Fibroblast of mammary gland (primary cell): ENCODE measurements at places on chromosomes 1 and 21.
A peak's percentile ranks its signal among the peaks of the same experiment; 100 is the strongest.

DNA sequence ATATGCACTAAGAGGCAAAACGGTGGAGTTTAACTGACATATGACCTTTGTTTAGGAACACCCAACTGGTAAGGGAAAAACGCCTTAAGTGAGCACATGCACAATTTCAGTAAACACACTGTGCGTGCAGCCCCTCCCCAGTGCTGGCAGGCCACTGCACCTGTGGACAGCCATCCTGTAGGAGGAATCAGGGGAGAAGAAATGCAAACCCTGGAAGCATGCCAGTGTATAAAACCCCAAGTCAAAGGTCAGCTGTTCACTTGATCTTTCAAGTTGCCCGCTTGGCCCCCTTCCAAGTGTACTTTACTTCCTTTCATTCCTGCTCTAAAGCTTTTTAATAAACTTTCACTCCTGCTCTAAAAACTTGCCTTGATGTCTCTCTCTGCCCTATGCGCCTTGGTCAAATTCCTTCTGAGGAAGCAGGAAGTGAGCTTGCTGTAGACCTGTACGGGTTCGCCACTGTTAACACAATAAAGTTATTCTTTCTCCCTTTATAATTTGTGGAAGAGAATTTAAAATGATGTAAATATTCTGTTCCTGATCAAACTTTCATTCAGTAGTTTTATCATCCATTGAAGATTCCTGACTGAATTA, 31.8 kb downstream of the USP25 start:
- no peak for DNase-seq

DNA sequence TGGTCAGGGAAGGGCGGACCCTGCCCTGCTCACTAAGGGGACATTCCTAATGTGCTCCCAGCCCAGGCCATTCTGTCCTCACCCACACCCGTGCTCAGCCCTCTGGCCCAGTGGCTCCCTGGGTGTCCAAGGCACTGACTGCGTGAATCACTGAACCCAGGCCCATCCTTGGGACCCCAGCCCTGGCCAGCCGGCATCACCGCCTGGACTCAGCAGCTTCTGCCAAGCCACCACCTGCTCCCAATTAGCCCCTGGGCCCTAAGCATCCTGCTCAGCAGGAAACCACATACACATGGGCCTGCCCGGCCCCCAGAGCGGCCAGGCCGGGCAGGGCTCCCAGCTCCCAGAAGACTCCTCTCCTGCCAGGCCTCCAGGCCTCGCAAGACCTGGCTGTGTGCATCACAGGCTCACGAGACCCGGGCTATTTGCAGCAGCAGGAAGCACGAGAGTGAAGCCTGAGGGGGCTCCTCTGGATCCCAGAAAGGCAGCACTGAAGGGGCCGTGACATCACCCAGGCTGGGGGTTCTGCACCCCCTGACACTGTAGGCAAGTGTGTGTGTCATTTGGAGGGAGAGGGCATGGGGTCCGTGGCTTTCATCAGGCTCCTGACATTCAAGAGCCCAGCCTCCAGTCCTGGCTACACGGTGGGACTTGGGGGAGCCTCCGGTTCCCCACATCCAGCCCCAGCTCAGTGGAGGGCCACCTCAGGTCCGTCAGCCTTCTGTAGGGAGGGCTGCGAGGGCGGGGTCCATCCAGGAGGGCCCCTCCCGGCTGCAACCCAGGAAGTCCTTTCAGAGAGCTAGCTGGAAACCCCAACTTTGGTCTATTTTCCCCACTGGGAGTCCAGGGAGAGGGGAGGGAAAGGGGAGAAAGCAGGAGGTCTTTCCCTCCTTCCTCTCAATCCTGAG, 1.6 kb downstream of the MFAP2 start:
- peak; percentile 97 for DNase-seq

- DNase-seq = peak; percentile 46
Measured at GRCh38 chr1:197736685-197737084, 38.6 kb downstream of the DENND1B start.

- DNase-seq = no peak
Measured at GRCh38 chr1:53627031-53627430, 111.9 kb downstream of the GLIS1 start.

GRCh38 chr1:225845097-225845496, 35.2 kb downstream of the EPHX1 start:
- no peak for DNase-seq

- no peak for DNase-seq
Measured at GRCh38 chr21:46562472-46562871, 42.4 kb downstream of the S100B start.

GRCh38 chr1:24702511-24703293, 42.5 kb upstream of the CLIC4 start:
- peak; percentile 51 for DNase-seq

DNA sequence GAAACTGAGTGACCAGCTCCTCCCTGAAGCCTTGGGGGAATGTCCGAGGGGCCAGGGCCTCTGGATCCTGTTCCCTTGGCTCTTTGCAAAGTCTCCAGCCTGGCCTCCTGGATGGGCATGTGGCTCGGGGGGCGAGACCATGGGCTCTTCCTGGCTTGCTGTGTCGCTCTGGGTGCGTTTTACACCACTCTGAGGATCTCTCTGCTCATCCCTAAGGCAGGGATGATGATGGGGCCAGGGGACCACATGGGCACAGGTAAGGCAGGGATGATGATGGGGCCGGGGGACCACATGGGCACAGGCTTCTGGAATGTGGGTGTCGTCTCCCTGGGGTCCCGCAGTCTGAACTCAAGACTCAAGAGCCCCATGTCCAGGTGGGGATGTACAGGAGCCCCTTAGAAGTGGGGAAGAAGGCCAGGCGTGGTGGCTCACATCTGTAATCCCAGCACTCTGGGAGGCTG, 17.7 kb downstream of the TP73 start:
- DNase-seq = no peak

DNA sequence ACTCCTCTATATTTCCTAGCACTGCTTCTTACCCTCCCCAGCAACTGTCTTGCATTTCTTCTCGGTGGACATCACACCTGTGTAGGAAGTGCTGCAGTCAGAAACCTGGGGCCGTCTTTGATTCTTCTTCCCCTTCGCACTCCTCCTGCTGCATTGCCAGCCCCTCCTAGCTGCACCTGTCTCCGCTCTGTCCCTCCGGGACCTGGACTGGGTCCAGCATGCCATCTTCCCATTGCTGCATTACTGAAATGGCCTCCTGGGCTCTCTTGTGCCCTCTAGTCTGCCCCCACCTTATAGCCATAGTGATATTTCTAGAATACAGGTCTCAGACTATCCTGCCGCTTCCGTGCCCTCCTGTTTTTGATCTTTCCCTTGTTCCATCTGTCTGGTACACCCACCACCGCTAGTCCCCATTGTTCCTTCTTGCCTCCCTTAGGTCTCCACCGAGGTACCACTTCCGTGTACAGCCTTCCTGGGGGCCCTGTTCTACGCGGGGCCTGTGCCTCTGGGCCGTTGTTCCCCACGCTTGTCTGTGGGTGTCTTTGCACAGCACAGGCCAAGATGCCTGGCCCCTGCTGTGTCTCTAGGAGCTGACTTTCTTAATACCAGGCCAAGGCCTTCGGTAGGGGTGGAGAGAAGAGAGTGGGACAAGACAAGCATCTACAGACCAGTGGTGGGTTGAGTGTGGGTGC, 107.6 kb downstream of the GALNT2 start:
- DNase-seq = no peak

DNA sequence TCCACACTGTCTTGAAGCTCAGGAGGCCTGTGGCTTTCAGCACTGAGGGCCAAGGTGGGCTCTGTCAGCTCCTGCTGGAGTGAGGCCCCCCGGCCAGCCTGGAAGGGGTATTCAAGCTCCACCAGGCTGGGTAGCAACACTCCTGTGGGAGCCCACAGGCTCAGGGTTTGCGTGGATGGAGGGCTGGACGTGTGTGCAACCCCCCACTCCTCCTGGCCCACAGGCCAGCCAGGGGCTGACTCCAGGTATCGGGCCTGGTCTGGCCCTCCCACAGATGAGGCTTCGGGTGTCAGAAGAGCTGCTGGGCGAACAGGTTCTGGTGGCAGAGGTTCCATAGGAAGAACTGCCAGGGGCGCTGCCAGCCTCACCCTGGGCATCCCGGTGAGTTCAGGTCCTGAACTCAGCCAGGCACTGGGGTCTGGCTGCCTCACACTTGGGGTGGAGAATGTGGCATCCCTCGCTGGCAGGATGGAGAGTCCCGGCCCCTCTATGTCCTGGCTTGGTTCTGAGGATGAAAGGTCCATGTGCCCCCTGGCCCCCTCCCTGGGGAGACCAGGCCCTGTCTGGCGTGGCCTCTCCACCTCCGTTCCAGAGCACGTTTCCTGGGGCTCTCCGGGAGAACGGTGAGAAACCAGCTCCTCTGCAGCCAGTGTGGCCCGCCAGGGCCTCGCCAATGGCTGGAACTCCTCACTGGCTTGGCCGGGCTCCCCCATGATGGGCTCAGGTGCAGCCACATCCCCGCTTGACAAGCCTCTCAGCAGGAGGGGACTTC, 64.6 kb upstream of the TARDBP start:
- no peak for DNase-seq

GRCh38 chr1:47521034-47521881, 83.4 kb downstream of the FOXD2 start:
- no peak for DNase-seq

DNA sequence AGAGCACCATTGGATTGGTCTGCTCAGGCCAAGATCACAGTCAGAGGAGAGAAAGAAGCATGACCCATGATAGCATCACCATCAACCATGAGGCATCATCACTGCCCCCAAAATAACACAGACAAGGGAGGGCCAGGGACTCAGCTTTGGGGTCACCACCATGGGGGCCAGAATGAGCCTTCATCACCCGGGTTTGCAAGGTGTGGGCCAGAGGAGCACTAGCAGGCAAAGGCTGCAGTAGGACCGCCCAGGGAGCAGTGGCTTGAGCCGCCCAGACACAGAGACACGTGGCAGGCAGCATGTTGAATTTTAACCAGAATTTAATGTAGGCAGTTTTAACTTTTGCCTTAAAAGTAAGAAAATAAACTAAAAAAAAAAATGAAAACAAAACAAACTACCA, 53.7 kb upstream of the TMPRSS2 start:
- peak; percentile 34 for DNase-seq

- DNase-seq = no peak
Measured at GRCh38 chr1:14788080-14788479, 189.6 kb downstream of the KAZN start.

- no peak for DNase-seq
Measured at GRCh38 chr1:205917466-205918238, 25.6 kb downstream of the SLC26A9 start.

DNA sequence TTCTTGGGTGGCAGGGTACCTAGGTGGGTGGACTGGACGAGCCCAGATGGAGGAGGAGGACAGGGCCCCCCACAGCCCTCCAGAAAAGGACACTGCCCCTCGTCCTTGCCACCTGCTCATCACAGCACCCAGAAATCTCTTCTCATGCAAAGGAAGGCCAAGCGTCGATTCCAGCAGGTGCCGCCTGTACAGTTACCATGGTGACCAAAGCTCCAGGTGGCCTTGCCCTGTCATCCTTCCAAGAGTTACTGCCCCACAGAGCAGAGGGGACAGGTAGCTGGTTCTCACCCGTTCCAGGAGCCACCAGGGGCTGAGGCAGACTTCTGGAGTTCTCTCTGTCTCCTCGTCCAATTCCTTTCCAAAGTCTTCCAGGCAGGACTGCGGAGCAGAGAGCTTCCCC, 119.9 kb upstream of the VAMP3 start:
- DNase-seq = no peak

GRCh38 chr1:113147073-113147625, 74.2 kb downstream of the LRIG2 start:
- no peak for DNase-seq

- no peak for DNase-seq
Measured at GRCh38 chr1:14919751-14920150, 233.8 kb upstream of the TMEM51 start.

GRCh38 chr1:160519642-160520435, 3.2 kb downstream of the SLAMF6 start:
- DNase-seq = no peak

DNA sequence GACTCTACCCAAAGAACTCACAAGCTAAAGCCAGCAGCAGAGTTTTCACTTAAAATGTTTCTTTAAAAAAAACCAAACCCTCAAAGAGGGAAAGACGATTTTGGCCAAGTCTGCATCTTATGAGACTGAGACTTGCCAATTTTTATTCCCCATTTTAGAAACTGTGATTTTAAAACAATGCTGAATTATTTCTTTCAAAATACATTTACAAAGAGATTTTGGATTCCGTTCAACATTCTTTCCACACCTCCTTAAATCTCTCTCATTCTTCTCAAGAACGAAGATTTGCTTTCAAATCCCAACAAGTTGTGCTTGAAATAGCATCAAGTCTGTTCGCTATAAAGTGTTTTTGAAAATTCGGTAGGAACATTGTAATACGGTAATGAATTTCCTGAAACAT, 133.9 kb upstream of the VANGL1 start:
- DNase-seq = no peak
